ENCODE measurements at places on chromosomes 2 and 18.

DNA sequence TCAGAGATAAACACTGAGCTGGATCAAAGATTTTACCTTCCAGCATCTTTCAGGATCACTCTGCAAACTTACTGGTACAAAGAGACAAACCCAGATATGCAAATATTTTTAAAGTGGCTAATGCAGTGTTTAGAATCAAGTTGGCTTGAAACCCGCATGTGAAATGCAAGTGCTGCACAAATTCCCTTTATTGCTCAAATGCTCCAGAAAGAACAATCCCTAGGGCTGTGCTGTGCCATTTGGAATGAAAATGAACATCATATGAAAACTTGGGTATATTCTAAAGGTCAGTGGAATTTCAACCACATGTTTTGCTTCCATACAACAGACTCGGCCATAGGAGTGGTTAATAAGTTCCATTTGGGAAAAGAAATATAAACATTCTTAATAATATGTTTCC lies 139.1 kb downstream of the VWC2L start:
- DNase-seq: no peak

DNA sequence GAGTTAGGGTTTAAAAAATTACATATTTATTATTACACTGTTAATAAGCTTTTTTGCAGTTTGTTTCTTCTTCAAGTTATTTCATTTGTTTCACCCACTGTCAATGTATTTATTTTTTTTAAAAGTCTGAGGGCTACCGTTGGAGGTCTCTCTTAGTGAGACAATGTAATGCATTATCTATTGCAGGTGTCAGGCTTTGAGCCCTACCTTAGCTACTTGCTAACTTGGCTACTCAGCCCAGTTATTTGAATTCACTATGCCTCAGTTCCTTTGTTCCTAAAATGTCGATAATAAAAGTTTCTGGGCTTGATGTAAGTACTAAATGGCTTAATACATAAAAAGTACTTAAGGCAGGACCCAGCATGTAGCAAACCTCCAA lies 458 bp upstream of the TFPI start:
- DNase-seq: no peak

- DNase-seq: no peak
Measured at GRCh38 chr2:238776003-238776760, 71.7 kb upstream of the TWIST2 start.

DNA sequence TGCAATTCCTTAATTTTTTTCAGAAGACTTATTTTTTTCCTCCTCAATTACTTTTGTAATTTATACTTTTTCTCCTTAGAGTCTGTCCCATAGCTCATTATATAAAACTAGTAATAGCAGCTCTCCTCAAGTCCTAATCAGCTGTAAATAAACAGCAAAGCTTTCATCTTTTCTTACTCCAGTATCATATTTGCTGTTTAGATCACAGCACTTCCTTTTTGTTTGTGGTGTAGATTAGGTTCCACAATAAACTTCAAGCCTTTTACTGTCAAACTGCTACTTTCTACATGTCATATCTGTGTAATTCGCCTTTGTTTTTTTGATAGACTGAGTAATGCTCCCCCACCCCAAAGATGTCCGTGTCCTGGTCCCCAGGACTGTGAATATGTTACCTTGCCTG lies 25.5 kb downstream of the GCG start:
- DNase-seq: no peak

GRCh38 chr2:16202266-16203020 lies 262.1 kb downstream of the MYCN start:
- DNase-seq: no peak

DNA sequence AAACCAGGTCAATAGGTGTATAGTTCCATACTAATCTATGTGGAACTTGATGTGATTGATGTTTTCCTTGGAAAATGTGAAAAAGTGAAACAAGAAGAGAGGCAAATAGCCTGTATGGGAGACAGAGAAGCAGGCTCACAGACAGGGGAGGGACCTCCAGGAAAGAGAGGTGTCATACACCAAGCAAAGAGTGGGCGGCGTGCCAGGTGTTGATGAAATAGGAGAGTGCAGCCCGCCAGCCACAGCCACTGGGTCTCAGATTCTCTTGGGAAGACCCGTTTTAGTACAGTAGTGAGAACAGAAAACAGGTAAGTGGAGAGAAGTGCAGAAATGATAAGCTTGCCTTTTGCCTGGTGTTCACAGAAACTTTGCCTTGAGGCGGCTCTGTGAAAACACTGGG lies 301.9 kb downstream of the ZNF407 start:
- no peak for DNase-seq

DNA sequence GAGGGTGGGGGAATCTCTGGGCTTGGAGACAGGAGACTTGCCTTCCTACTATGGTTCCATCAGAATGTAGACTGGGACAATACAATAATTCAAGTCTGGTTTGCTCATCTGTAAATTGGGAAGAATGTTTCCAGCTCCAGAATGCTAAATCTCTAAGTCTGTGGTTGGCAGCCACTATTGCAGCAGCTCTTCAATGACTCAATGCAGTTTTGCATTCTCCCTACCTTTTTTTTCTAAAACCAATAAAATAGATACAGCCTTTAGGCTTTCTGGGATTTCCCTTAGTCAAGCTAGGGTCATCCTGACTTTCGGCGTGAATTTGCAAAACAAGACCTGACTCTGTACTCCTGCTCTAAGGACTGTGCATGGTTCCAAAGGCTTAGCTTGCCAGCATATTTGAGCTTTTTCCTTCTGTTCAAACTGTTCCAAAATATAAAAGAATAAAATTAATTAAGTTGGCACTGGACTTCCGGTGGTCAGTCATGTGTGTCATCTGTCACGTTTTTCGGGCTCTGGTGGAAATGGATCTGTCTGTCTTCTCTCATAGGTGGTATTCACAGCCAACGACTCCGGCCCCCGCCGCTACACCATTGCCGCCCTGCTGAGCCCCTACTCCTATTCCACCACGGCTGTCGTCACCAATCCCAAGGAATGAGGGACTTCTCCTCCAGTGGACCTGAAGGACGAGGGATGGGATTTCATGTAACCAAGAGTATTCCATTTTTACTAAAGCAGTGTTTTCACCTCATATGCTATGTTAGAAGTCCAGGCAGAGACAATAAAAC lies 6.5 kb downstream of the TTR start:
- DNase-seq: no peak

DNA sequence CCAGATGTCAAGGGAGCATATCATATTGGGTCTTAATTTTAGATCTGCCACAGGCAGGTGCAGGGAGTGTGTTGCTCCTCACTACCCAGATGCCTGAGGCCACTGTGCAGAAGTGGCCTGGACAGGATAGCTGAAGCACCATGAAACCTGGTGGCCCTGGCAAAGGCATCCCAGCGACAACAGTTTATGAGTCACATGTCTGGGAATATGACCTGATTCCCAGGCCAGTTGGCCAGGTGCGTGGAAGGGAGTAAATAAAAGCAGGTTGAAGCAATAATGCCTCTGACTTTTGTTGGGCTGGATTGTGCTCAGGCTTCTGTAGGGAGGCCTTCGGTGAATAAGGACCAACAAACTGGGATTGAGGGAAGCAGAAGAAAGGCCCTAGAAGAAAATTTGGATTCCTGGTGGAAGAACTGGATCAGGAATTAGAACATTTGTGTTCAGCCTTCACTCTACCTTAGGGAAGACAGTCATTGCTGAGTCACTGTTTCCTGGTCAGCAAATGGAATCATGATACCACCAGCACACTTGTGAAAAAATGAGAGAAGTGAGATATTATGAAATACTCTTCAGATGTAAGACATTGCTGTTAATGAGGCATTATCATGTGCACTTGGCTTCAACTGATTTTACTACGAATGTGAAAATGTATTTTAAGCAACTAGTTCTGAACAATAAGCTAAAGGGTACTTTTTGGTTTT lies 78.4 kb upstream of the ZNF516 start:
- DNase-seq: no peak

- DNase-seq: no peak
Measured at GRCh38 chr2:2253172-2254016, 77.7 kb downstream of the MYT1L start.

GRCh38 chr2:67876176-67876575 lies 186.6 kb downstream of the C1D start:
- no peak for DNase-seq

- peak; percentile 82 for DNase-seq
Measured at GRCh38 chr18:5868218-5868854, 27.0 kb downstream of the TMEM200C start.

DNA sequence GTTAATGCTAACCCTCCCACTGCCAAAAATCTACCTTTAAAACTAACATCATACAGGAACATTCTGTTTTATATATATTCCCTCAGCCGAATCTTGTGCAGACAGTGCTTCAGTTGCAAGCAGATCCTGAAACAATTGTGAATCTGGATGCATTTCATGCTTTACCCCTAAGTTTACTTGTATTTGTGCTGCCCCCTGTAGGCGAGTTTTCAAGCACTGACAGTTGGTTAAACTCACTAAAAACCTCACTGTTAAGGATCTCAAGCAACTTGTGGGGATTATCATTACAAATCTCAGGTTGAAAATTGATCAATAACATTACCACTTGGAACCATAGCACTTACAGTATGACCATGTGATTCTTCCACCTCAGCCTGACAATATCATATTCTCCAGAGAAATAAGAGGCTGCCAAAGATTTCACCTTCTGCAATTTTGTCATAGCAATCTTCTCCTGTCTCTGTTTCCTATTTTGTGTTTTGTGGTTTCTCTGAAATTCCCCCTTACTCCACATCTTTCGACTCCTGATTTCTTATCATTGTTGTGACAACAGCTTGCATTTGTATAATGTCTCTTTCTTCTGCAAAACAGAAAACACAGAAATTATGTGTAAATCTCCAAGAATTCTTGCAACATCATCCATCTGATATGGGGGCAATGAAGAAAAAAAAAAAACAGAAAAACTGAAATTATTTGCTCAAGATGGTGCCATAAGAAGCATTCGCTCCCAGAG lies 354.6 kb upstream of the SETBP1 start:
- peak; percentile 69 for DNase-seq

DNA sequence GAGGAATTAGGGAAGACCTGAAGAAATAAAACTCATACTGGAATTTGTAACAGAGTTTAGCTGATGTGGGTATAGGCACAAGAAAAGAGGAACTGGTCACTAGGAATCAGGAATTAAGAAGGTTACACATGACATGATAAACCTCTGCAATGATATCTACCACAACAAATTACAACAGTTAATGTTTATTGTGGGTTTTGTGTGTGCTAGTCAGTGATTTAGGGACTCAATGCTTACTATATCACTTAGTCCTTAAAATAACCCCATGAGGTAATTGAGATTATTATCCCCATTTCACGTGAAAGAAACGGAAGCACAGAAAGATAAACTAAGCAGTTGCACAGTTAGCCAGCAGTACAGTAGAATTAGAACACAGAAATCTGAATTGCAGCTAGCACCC lies 415.8 kb upstream of the ZEB2 start:
- no peak for DNase-seq

GRCh38 chr2:46960618-46961017 lies 45.0 kb upstream of the MCFD2 start:
- no peak for DNase-seq

DNA sequence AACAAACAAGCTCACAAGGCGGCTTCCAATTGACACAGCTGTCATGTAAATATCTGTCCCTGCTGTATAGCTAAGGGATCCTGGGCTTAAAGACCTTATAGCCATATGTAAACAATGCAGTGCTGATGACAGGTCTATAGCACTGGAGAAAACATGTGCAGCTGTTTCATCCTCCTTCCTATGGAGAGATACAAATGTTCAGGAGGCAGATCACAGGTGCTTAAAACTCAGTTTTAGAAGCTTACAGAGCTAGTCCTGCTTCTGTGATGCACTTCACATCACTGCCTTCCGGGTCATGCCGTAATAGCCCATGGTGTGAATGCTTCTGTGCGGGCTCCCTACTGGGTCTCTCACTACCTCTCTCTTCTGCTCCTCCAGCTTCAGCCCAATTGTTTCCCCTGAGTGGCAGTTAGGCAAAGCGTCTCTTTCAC lies 262.4 kb upstream of the CHST9 start:
- DNase-seq: no peak

- DNase-seq: no peak
Measured at GRCh38 chr2:102770506-102770905, 8.7 kb downstream of the TMEM182 start.

GRCh38 chr18:49648811-49649210 lies 87.0 kb downstream of the LIPG start:
- DNase-seq: no peak

DNA sequence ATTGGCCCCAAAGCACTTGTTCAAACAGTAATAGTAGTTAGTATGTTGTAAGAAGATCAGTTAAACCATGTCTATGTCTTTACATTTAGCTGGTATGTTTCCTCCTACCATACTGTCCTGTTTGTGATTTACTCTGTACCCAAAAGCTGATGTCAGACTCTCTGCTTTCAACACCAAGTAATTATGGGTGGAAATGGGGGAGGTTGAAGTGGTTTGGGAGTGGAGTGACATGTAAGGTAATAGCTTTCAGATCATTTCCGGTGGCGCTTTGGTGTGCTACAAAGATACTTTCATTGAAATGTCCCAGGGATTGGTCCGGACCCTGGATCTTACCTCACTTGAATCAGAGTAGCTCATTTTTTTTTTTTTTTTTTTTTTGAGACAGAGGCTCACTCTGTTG lies 39.7 kb upstream of the TGIF1 start:
- DNase-seq: no peak

DNA sequence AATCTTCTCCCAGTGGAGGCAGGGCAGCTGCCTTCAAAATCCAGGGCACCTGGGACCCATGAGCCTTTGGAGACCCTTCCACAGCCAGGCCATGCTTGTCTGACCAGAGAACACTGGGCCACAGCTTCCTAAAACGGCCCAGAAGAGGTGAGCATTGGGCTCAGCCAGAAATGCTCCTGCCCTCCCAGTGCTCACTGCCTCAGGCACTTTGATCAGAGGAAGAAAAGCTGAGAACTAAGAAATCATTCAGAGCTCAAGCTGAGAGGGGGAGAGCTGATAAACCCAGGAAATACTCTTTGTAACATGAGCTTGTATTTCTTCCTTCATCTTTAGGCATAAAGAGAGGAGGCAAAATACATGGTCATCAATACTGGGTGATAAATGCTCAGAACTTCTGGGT lies 365.5 kb upstream of the KLHL29 start:
- no peak for DNase-seq

- no peak for DNase-seq
Measured at GRCh38 chr18:51397347-51397962, 200.0 kb upstream of the MEX3C start.

DNA sequence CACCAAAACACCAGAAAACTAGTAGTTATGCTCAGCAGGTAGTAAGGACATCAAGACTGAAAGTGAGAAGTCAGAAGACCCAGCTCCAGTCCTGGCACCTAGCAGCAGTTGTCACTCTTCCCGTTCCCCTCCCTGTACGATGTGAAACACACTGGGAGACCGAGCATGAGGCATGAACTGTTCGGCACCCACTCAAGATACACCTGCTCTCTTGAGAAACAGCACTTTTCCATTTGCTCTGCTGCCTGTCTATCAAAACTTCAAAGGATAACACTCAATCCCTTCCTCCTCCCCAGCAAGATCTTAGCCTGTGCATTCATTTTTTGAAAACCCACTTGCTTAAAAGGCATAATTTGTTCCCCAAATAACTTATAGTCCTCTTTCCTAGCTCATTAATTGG lies 123.9 kb downstream of the PLEKHM3 start:
- no peak for DNase-seq

Measured in endothelial cell (in vitro differentiated cells).